ENCODE measurements at places on chromosomes 1 and 21.

DNA sequence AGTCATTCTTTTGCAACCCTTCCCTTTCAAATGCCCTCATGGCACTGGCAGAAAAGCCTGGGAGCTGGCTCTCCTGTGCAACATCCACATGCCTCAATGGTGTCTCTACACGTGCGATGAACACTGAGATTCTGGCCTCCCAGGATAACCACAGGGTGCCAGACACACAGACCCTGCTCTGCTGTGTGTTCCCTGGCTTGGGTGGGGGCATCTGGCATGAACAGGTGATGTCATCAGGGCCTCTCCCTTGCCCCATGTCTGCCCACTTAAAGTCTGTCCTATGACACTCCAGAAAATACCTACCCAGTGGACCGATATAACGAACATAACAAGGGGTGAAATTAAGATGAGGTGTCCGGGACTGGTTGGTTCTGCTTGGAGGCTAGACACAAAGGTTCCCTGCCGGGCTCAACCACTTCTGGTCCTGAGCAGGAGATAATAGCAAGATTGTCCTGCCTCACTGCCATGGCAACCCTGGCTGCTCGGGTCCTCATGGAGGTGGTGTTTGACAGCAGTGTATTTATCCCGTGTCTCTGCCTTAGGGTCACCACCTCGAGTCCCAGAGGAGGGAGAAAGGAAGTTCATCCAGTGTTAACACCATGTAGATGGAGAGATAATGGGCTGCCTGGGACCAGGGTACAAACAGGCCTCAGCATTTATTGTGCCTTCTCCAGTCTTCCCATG, 19.3 kb downstream of the INSRR start:
- DNase-seq, result no peak

DNA sequence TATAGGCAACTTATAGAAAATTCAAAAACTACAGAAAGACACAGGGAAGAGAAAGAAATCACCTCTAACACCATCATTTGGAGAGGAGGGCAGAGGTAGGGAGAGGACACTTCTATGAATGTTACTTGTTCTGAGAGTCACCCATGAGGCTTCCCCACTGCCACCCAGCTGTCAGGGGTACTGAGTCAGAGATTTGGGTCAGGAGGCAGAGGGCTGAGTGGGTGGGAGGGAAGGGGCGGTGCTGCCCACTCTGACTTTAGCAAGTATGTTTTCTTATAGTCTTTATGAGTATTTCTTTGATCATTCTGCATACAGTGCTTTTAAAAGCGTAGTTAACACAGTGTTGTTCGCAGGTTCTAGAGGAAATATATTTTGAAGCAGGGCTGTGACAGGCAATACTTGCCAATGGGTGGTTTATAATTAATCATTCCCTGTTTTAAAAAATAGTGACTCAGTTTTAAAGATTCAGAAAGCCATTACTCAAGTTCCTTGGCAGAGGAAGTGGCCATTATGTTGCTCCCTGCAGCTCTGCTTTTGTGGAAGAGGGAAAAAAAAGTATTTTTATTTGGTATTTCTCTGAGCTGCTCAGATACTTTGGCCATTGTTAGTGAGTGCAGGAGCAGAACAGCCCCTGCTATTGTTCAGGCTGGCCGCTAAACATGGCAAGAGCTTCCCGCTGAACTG, 18.3 kb downstream of the IL6R start:
- peak; percentile 66 for DNase-seq

DNA sequence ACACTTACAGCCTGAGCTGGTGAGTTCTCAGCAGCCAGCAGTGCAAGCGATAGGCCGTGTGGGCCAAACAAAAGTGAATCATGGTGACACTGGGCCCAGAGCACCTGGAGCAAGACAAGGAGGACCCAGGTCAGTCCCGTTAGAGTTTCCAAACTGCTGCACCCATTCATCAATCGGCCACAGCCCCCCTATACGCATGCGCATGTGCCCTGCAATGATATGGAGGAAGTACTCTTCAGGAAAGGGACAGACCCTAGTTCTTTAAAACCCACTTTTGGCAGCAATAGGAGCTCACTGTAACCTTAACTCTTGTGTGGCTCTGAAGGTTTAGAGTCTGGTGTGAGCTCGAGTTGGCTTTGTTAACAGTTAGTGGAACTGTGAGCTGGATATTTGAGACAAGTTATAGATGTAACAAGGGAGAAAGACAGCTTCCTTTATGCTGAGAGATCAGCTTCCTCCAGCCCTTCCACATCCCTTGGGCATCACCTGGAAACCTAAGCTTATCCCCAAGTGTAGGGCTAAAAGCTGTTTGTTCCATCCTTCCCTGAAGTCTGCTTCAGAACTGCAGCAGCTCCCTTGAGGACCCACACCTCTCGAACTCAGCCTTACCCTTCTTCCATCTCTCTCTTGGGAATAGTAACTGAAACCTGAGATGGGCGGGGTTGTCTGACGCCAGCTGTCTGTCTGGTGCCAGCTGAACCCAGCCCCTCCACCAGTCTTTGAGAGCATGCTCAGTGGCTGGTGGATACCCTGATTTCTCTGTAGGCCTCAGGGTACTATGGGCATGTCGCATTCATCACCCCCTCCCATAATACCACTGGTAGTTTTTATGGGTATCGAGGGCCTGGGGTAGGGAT, 17.7 kb downstream of the NMNAT1 start:
- DNase-seq, result no peak

- no peak for DNase-seq
These were observed 37.2 kb downstream of the LRRC8C start for GRCh38 chr1:89670163-89670562.

DNA sequence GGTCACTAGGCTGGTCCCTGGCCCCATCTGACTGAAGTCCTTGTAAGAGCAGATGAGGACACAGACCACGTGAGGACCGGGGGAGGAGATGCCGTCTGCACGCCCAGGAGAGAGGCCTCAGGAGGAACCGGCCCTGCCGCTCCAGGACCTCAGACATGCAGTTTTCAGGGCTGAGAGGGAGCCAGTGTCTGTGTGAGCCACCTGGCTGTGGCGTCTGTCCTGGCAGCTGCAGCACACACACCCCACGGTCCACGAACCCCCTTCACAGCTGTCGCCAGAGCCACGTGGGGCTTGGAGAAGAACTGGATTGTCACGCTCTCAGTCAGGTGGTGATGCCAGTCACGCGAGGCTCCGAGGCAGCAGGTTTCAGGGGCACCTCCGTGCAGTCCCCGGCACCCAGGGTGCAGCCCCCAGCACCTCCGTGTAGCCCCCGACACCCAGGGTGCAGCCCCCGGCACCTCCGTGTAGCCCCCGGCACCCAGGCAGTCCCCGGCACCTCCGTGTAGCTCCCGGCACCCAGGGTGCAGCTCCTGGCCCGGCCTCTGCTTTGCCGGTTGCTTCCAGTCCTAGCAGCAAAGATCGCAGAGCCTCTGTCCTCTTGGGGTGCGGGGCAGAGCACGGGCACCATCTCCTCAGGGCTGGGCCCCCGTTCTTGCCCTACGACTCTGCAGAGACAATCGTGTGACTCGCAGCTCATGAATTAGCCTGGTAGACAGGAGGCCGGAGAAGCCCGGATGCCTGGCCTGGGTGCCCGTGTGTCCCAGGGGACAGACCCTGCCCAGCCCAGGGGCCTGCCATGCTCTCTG, 19.0 kb upstream of the SUMO3 start:
- DNase-seq, result peak; percentile 35

- DNase-seq, result no peak
These were observed 24.7 kb downstream of the KIAA0040 start for GRCh38 chr1:175167861-175168260.

DNA sequence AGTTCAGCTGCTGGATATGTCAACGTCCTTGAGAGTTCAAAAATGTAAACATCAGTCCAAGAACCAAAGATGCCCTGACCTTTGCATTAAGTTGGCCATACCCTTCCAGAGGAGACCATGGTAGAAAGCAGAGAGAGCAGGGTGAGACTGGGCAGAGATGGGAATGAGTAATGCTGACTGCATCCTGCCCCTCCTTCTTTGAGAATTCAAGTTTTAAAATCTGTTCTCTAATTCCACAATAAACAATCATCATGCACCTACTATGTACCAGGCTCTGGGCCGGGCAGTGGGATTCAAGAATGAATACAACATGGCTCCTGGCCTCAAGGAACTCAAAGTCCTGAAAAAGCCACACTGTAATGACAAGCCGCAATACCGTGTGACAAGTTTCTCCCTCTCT, 3.9 kb upstream of the HAO2 start:
- DNase-seq, result peak; percentile 17

- no peak for DNase-seq
These were observed 73.5 kb upstream of the KAZN start for GRCh38 chr1:14524826-14525636.

- peak; percentile 84 for DNase-seq
These were observed 611.4 kb upstream of the USP24 start for GRCh38 chr1:55826381-55827080.

GRCh38 chr1:145824499-145824842, 471 bp downstream of the POLR3C start:
- DNase-seq, result no peak

DNA sequence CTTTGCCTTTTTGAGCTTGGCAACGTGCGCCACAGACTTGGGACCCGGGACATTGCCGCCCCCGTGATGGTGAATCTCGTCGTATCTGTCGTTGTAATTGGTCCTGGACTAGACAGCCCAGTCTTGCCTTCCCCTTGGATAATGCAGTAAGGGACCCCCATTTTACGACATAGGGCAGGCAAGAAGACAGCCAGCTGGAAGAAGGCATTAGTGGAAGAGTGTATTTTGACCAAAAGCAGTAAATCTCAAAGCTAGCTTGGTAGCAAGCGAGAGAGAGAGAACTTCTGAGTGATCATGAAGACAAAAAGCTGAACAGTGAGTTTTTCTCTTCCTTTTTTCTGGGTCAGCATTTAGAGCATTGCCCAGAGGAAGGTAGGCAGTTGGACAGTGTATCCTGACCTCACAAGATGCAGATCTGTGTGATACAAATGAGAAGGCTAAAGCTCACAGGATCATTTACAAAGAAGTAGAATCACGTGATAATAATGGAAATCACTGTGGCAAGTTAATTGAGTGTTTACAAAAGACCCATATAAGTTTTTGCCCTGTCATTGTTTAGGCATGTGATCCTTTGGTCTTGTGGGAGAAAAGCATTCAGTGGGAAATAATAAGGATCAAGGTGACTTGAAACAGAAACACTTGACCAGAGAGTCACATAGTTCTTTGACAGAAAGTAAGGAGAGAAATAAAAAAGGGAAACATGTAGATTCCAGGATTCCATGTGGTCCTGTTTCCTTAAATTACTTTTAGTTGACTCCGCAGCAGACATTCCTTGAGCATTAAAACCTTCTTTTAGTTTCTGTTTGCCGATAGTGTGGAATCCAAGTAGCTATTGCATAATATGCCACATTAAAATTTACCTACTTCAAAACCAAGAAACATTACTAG, 66.3 kb downstream of the CNST start:
- DNase-seq, result peak; percentile 97

DNA sequence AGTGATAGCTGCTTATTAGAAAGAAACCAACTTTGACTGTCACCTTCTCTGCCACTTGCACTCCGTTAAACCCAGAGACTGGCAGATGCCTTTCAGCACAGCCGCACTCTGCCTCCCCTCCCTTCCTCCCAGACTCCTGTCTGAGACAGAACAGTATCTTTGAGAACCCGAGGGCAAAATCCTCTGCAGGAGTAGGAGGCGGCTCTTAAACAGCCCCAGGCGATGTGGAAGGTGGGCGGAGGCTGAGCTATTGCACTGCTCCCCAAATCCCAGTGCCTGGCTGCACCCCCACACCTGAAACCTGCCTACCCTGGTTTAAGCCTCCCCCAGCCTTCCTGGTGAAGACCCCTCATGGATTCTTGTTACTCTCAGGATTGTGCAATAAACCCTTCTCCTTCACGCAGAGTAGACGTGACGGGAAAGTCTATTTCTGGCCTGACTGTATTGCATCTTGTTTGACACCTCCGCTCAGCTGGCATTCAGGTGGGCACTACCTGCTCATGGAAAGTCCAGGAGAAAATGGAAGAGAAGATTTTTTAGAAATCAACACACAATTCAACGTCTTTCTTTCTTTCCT, 34.4 kb upstream of the IGSF21 start:
- no peak for DNase-seq

DNA sequence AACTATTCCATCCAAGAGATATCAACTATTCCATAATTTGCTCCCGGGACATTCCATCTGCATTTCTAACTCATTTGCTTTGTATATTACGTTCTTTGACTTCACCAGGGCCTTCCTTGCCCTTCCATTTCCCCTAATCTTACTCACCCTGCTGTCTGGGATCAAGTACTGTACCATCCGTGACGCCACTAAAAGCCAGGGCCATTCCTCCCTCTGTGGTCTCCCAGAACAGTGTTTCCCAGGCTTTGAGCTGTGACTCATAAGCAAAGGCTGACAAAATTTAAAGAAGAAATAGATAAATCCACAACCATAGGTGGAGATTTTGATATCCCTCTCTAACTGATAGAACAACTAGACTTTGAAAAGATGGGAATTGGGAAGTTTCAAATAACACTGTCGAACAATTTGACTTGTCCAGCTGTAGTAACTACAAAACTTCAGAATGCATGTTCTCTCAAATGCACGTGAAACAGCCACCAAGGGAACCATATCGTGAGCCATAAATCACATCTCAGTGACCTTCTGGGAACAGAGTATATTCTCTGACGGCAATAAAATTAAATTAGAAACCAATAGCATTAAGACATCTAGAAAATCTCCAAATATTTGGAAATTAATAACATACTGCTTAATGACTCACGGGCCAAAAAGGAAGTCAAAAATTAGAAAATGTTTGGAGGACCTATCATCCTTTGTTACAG, 501.0 kb downstream of the SETD4 start:
- peak; percentile 95 for DNase-seq

GRCh38 chr1:2962541-2962940, 58.7 kb upstream of the ACTRT2 start:
- no peak for DNase-seq

- DNase-seq, result no peak
These were observed 325.1 kb downstream of the CAMTA1 start for GRCh38 chr1:7110321-7110720.

DNA sequence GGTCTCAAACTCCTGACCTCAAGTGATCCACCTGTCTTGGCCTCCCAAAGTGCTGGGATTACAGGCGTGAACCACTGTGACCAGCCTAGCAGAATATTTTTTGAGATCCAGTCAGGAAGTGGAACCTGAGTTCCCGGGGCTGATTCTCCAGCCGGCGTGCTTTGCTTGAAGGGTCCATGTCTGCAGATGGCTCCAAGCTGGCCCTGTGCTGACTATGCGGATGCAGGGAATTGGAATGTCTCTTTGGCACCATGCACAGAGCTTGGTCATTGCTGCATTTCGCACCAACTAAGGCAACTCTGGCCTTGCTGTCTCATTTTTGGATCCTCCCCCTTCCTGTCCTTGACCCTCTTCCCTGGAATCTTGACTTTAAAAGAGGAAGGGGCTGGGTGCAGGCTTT, 28.1 kb downstream of the ARHGEF10L start:
- DNase-seq, result peak; percentile 95

DNA sequence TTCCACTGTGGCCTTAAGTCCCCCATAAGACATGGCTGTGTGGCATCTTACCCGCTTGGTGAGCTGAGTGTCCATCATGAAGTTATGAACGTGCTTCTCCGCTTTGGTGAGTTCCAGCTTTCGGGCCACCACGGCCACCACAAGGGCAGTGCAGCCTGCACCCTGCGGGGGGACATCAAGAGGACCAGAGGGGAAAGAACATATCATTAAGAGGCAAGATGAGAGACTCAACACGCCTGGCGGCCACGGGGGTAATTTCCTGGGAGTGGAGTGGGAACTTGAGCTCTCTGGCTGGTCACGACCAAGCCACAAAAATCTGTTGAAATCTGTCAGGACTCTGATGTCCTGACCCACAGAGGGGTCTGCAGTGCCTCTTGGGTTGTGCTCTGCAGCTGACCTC, 117.9 kb upstream of the ADAR start:
- no peak for DNase-seq

- DNase-seq, result peak; percentile 8
These were observed 17.3 kb upstream of the TNFSF4 start for GRCh38 chr1:173224280-173224892.

Data from AG10803 (cell line).